Progenitor cell of endocrine pancreas (in vitro differentiated cells): ENCODE measurements at places on chromosomes 7 and 10.

GRCh38 chr10:103542764-103543616, 49.5 kb downstream of the NEURL1 start:
- DNase-seq: no peak

GRCh38 chr10:51918884-51919325, 219.5 kb upstream of the CSTF2T start:
- DNase-seq: no peak

- DNase-seq: no peak
Measured at GRCh38 chr10:132634241-132634946, 96.8 kb downstream of the INPP5A start.

GRCh38 chr7:43454936-43455518, 127.9 kb upstream of the STK17A start:
- DNase-seq: no peak

DNA sequence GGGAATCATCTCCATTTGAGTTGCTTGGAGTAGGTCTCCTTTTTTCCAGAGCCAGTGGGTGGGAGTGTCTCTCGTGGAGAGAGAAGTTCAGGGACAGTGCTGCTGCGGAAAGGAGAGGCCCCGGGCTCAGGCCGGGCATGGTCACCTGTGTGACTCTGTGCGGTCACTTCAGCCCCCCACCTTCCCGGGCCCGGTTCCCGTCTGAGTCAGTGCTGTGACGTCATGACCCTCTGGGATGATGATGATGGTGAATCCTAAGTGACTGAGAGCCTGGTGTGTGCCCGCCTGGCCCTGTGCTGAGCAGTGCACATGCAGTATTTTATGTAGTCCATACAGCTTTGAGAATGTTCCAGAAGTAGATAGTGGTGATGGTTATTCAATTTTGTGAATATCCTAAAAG, 32.6 kb upstream of the AP5Z1 start:
- DNase-seq: no peak

DNA sequence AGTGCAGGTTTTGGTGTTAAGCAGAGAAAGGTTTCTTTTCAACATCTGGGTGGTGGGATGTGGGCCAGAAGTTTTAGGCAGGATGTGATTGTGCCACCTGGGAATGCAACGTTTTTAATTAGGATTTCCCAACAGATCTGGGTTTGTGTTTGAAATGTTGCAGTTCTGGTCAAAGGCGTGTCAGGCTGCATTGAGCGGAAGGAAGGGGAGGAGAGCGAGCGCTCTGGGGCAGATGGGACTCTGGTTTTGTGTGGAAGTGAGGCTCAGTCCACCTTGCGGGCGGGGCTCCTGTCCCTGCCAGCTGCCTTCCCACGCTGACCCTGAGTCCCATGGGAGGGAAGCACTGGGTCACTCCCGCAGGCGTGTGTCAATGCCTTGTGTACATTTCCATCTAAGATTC, 767.7 kb downstream of the KCNMA1 start:
- no peak for DNase-seq

DNA sequence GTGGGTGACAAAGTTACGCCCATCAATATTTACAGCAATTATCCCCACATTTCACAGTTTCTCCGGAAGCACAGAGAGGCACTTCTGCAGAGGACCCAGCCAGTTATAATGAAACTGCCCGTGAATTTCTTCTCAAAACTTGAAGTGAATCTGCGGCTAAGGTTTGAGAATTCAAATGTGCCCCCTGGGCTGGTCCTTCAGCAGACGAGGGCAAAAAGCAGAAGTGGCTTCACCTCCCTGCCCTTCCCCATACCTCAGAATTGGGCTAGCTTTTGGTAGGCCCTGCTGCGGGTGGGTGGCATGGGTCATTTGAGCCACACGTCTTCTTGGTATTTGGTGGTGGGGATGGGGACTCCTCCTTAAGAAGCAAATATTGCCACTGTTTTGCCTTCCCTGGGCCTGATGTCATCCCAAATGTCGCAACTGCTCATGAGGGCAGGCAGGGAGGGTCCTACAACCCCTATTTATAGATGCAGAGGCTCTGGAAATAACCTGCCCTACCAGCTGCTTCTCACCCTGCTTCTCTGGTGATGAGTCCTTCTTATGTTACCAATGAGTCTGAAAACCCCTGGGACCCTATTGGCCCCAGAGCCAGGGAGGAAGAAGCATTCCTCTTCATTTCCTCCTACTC, 16.6 kb upstream of the WDFY4 start:
- DNase-seq: no peak

- DNase-seq: no peak
Measured at GRCh38 chr7:75835688-75836285, 22.2 kb upstream of the CCL24 start.

GRCh38 chr7:109939207-109939606, 1151.7 kb upstream of the LRRN3 start:
- no peak for DNase-seq

- no peak for DNase-seq
Measured at GRCh38 chr10:13873196-13873595, 286.4 kb downstream of the PRPF18 start.

GRCh38 chr7:133290676-133291333, 37.9 kb downstream of the EXOC4 start:
- no peak for DNase-seq

- no peak for DNase-seq
Measured at GRCh38 chr7:84953234-84953633, 233.6 kb downstream of the SEMA3D start.

GRCh38 chr7:132254455-132254854, 321.8 kb downstream of the PLXNA4 start:
- no peak for DNase-seq

GRCh38 chr7:98420966-98421612, 20.2 kb upstream of the BAIAP2L1 start:
- DNase-seq: peak; percentile 78

- DNase-seq: no peak
Measured at GRCh38 chr10:37643187-37643586, 214.2 kb downstream of the ZNF248 start.

DNA sequence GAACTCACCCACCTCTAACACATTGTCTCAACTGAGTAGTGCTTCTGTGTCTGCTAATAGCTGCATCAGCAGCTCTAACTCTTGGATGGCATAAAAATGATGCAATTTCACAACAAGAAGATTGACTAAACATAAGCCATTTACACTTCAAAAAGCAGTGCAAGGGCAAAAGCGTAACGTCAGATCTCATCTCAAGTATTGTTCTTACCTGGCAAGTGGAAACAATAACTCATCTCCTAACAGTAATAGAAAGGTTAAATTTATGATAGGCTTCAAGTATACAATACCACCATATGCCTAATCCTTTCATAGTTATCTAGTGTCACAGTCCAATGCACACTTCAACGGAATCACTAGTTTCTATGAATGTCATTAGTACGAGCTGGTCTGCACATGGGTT, 14.8 kb downstream of the TPK1 start:
- no peak for DNase-seq
